Caudate nucleus (tissue), 63 donors: ENCODE measurements at places on chromosomes 4 and X.

GRCh38 chr4:2795300-2795892 is 2.5 kb downstream of the SH3BP2 start:
- DNase-seq: no peak

DNA sequence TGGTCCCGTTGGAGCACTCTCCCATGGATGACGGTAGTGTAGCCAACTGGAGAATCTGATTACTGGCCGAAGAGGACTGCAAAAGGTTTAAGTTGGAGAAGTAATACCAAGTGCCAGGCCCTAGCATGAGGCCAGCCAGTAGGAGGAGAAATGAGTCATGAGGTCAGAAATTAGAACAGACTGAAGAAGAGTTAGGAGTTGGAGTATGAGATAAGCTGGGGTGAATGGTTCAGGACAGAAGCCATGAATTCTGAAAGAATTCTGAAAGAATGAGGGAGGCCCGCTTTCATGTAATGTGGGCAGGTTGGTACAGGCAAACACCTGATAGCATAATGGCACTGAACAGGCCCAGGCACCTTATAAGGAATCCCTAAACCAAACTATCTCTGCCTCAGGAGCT is 18.4 kb upstream of the STK26 start:
- no peak for DNase-seq

DNA sequence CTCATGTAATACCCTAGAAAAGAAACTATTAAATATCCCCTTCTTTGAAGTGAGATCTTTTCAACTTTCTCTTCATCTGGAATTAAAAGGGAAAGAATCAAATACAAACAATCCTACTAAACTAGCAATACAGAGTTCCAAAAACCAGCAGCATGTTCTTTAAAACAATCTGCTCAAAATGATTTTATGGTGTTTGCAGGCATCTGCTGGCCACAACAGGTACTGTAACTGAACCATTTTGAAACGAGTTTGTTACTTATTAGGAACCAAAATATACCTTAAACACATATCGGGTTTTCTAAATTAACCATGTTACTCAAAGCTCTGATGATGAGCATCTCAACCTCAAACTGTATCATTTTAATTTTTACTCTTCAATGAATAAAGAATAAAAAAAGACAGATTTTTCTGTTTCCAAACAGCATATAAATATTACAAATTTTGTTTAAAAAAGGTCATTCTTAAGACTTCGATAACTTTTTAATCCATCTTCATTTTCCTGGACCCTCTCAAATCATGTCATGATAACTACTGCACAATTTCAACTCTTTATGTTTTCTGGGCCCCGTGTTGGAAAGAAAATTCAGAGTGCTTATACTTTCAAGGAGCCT is 56.5 kb downstream of the ARAP2 start:
- DNase-seq: no peak

GRCh38 chr4:121053601-121054143 is 18.7 kb downstream of the NDNF start:
- no peak for DNase-seq

DNA sequence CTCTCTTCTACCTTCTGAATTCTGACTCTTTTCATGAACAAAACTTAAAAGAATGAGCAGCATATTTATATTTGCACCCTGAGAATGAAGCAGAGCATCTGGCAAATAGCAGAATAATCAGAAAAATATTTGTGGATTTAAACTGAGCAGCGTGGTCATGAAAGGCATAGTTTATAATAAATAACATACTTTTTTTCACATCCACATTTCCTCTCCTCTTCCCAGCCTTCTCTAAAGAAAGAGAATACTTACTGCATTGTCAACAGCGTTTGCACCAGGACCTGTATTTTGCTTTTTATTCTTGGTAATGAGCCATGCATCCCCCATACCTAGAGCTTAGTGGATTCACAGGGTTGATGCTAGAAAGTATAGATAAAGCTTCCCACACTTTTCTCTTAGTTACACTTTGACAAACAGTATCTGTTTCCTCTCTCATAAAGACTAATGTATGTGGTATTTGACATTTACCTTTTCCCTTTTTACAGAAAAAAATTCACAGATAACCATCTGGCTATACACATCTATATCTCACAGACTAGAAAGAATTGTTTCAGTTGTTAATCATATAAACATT is 131.5 kb downstream of the PRSS12 start:
- no peak for DNase-seq

- DNase-seq: no peak
These were observed 1772.8 kb upstream of the PCDH7 start for GRCh38 chr4:28947374-28947773.

GRCh38 chr4:92791871-92792440 is 488.2 kb downstream of the GRID2 start:
- no peak for DNase-seq

DNA sequence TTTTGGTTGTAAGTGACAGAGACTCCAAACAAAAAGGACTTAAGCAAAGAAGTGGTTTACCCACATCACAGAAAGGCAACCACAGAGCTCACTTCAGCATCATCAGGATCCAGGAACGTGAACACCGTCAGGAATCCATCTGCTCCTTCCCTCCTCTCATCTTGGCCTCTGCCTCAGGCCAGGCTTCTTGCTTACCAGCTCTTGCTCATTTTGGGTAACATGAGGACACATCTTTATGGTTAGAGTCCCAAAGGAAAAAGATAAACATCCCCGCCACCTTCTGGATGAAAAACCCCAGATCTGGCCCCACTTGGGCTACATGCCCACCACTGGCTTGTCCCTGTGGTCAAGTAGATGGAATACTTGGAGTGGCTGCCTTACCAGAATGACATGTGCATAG is 176.8 kb upstream of the RPL34 start:
- DNase-seq: no peak

DNA sequence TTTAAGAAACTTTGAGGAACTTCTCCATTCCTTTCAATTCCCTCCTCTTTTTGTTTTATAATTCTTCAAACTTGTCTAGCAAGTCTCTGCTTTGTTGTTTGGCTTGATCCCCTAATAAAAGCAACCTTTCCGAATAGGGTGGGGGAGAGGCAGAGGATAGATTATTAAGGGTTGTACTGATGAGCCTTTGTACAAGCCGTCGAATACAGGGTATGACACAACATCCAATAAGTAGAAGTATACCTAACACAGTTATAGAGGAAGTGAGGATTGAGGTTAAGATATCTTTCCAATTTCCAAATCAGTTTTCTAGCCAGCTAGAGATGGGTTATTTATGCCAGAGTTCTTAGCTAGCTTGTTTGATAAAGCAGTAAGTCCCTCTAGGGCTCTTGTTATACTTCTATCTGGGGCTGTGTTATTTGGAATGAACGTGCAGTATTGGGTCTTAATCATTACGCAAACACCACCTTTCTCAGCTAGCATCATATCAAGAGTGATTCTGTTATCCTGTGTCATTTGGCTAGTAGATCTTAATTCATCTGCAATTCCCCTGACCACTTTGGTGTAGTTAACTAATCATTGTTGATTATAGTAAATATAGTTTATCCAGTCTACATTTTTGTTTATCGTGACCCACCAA is 18.5 kb downstream of the METAP1 start:
- no peak for DNase-seq

DNA sequence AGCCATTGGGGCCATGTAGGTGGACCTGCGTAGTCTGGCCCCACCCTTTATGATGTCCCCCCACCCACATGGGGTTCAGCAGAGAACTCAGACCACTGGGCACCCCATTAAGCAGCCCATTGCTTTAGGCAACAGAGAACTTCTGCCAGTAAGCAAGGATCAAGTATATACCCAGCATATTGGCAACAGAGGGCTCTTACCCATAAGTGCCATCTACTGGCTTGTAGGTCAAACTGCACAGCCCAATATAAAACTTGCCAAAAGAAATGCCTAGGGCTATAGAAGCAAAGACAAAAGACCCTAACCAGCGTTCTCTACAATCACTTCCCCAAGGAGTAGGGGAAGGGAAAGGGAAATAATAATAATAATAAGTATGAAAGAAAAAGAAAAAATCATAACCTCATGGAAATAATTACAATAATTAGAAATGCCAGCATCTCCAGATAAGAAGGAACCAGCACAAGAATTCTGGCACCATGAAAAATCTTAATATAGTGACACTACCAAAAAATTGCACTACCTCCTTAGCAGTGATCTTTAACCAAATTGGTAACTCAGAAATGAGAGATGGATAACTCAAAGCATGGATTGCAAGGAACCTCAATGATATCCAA is 1090.7 kb downstream of the FAT4 start:
- no peak for DNase-seq

DNA sequence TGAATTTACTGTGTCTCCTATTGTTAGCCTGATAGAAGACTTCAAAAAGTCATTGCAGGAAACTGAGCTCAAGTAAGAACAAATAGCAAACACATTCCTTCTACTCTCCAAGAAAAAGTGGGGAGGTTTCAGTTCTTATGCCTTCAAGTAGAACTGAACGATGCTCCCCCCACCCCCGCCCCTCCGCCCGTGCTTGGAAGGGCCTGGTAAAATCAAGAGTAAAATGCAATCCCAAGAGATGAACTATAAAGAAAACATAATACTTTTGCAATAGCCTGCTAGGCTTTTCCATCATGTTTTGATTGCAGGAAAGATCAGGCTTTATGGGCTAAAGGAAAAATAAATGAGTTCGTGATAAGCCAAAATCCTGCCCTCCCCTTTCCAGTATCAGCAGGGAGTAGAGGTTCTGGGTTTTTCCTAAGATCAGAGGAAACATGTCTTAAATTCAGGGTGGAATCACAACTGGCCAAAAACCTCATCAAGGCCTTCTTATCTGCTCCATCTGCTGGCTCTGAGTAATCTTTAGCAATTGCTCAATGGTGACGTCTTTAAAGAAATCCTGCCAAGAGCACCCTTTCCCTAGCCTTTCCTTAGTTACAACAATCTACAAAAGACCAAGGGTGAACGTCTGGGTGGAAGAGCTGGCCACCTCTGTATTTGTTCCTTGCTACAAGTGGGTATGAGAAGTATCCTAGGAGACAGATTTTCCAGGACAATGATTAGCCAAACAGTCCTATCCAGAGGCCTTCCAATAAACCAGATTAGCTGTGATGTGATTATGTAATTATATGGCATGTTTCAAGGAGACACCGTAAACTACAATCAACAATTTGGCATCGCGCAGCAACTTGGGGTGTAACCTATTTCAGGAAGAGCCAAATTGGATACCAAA is 66.3 kb upstream of the FAM9C start:
- no peak for DNase-seq

DNA sequence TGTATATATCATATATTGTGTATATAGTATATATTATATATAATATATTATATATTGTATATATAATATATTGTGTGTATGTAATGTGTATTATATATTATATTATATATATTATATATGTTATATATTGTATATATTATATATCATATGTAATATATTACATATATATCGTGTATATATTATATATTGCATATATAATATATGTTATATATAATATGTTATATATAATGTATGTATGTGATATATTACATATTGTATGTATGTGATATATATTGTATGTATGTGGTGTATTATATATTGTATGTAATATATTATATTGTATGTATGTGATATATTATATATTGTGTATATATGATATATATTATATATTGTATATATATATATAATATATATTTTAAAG is 30.5 kb downstream of the RAB40A start:
- no peak for DNase-seq

- DNase-seq: no peak
These were observed 15.3 kb downstream of the CCNG2 start for GRCh38 chr4:77172336-77172735.

DNA sequence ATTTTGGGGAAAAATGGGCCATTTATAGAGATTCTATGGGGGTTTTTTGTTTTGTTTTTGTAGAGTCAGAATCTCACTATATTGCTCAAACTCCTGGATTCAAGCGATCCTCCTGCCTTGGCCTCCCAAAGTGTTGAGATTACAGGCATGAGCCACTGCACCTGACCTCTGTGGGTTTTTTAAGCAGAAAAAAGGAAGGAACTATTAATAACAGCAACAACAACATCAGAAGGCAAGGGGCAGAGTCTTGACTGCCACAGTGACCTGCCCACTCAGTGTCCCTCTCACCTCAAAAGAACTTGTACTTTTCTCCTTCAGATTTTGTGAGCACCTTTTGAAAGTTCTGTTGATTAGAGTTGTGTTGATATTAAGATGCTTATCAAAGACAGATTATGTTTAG is 48.1 kb downstream of the FNIP2 start:
- DNase-seq: no peak

- DNase-seq: no peak
These were observed 22.5 kb downstream of the PNMA6E start for GRCh38 chrX:153378607-153379006.

GRCh38 chrX:23509256-23509655 is 158.0 kb upstream of the PRDX4 start:
- no peak for DNase-seq

DNA sequence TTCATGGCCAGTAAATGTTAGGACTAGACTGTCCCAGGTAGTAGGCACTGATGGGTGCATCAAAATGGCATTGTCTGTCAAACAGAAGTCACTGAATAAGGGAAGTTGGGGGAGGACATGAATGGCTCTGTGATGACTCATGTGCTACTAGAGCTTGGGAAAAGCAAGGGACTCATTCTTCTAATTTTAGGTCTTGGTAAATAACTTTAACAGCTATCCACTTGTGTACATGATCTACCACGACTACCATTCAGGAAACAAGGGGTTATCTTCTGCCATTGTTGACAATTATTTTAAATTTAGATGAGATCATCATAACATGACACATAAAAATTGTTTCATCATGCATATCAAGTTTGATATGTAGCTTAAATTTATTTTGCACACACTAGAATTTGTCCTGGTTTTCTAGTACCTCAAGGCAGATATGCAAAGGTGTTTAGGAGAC is 6.3 kb downstream of the AREG start:
- no peak for DNase-seq

DNA sequence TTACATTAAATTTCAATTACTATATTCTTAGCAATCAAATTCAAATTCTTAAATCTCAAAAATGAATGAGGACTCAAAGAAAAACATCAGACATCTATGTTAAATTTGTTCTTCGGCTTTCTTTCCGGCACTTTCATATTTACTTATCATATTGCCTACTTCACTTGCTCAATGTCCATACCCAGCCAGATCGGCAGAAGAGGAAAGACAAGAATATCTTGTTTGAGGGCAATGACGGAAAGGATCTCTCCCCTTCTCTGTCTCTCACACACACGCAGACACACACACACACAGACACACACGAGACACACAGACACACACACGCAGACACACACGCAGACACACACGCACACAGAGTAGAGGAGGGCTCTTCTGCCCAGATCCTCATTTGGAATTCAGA is 13.2 kb upstream of the IRF2 start:
- DNase-seq: no peak

DNA sequence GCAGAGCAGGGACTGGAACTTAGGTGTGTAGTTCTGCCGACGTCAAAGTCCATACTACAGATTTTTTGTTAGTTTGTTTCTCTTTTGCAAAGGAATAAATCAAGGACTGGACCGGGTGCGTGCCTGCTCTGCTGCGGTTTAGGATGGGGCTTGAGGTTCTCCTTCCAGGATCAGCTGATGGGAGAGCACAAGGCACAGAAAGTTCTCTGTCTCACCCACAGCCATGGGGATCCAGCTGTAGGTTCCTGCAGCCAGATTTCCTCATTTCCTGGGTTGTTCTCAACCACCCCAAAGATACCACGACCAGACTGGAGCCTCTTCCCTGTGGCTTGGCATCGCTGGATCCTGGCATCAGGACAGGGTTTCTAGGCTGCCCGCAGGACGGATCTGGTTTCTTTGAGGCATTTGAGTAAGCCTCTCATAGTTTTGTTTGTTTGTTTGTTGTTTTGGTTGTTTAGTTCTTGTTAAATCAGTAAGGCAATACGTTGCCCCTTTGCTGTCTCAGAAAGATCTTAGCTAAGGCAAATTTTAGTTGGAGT is 789 bp upstream of the SRPX start:
- no peak for DNase-seq
